ENCODE measurements at places on chromosomes 1 and 21. TPM values are rescaled to one million over a fixed set of nuclear protein-coding genes. Genes with fewer than 3 reads are reported as not detected.
A peak's percentile ranks its signal among the peaks of the same experiment; 100 is the strongest.

C1orf146 gene
- total RNA-seq = not detected

DNA sequence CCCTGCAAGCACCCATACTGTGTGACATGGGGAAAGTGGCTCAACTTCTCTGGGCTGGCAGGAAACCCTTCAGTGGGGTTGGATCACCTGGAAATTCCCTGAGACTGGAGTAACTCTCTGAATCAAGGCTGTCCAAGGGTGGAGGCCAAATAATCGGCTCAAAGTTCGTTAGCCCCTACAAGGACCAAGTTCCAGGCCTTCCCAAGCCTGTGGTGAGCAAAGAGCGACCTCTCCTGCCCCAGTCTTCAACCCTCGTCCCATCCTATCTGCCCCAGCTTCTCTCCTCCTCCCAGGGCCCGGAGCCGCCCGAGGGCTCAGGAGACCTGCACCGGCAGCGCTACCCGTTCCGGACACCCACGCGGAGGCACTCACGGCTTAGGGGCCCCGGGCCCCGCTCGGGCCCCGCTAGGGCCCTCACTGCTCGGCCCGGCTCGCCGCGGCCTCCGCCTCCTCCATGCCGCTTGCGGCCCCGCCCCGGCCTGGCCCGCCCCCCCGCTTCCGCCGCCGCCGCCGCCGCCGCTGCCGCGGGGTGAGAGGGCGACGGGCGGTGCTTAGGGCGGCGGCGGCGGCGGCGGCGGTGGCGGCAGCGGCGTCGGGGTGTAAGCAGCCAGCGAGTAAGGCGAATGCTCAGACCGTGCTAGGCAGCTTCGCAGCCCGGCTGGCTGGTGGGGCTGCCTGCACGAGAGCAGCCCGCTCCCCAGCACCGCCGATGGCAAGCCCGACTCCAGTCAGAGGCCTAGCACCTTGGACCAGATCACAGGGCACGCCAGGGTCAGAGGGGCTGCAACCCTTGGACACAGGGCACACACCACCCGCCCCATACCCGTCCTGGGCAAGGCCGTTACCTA, at the start of gene POMGNT1:
Gene POMGNT1 (minus strand): TSS at position 471 of the 848 bp plus-strand sequence. CDS start 613 bp downstream, outside the sequence.
- DNase-seq = no peak

TINAGL1 gene
- 211 TPM for total RNA-seq

- no peak for DNase-seq
Observed at GRCh38 chr1:147496571-147497210, 44.6 kb upstream of the BCL9 start.

- DNase-seq = no peak
Observed at GRCh38 chr1:54543729-54544496, 4.1 kb upstream of the ACOT11 start.

VCAM1 gene
- 6.4 TPM for total RNA-seq

DNA sequence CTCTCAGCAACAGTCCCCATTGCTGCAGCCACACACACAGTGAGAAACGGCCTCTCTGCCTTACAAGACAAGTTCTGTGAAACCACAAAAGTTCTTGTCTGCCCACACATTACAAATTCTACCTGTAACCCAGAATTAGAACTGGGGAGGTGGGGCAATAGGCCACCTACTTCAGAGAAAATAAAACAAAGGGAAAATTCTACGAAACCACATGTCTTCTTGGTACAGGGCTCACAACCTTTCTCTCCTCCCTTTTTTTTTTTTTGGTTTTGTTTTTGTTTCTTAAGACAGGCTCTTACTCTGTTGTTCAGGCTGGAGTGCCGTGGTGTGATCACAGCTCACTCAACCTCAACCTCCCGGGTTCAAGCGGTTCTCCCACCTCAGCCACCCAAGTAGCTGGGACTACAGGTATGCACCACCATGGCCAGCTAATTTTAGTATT, 30.2 kb downstream of the LPAR3 start:
- no peak for DNase-seq

GRCh38 chr1:33972676-33973395, 109.0 kb downstream of the HMGB4 start:
- no peak for DNase-seq

MYCL gene
- 0.70 TPM for total RNA-seq

- DNase-seq = no peak
Observed at GRCh38 chr21:17550671-17551308, 37.9 kb downstream of the CXADR start.

UBL4B gene
- not detected for total RNA-seq

DNA sequence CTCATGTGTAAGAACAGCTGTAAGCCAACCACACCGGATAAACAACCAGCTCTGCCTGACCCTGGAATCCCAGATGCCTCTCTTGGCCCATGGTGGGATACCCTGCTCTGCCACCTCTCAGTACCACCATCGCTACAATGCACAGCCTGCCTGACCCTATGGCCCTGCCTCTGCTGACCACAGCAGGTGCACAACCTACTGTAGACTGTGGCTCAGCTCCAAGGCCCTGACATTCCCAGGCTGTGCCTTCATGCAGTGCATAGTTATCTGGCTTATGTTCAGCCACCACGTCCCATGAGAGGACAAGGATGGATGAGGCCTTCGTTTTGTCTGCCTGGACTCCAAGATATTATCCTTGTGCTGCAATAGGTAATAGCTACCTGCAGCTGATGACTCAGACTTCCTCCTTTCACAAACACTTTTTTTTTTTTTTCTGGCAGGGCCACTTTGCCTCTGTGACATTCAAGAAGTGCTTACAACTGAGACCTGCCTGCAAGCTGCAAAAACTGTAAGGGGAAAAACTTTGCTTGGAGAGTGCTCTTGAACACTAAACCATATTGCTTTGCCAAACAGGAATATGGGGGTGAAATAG, 177.7 kb downstream of the URB2 start:
- DNase-seq = no peak

DNA sequence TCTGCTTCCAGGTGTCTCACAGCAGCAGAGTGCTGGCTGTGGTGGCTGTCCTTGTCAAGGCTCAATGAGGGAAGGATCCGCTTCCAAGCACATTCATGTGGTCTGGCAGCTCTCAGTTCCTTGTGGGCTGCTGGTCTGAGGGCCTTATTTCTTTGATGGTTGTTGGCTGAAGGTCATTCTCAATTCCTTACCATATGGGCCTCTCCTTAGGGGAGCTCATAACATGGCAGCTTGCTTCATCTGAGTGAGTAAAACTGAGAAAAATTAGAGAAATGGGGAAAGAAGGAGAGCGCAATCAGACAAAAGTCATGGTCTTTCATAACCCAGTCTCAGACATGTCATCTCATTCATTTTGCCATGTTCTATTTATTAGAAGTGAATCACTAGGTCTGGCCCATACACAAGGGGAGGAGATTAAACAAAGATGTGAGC, 81.7 kb upstream of the TSPAN2 start:
- no peak for DNase-seq

PYHIN1 gene
- not detected for total RNA-seq

DNA sequence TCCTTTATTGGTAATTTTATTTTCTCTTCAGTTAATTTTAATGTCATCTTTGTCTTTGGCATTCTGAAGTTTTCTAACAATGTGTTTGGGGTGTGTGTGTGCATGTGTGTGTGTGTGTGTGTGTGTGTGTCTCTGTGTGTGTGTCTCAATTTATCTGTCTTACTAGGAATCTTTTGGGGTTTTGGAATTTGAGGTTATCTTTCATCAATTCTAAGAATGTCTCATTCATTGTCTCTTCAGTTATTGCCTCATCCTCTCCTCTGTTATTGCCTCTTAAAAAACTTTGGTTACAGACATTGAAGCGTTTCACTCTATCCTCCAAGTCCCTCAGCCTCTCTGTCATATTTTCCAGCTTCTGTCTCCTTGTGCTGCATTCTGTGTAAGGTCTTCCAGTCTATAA, 18.1 kb upstream of the SAMD13 start:
- no peak for DNase-seq

DNA sequence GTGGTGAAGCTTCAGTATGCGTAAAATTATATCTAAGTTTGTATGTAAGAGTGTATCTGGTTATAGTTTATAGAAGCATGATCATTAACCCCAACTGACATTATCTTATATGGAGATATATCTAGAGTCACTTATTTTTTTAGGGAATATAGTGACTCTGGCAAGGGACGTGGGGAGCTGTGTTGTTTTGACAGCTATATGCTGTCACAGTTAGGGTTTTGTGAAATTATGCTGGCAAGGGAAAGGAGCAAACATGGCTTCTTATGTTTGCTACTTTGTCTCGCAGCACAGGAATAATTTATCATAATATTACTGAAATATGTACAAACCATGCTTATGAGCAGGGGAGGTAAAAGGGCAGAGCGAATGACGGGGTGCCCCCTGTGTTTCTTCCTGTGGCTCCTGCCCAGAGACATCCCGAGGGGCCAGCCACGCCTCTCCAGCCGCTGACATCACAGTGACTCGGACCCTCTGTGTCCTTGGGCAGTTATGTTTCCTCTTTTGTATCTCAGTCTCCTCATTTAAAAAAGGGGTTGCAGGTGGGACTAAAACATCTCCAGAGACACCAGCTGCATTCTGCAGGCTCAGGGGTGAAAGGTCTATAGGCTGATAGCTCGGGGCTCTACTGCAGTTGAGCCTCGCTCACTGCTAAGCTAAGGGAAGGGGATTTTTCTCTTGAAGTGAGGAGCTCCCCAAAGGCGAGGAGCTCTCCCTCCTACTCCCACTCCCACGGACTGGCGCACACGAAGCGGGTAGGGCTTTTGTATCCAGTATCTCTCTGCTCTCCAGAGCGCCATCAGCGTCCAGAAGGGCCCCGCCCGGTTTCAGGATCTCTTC, 14.9 kb downstream of the A3GALT2 start:
- DNase-seq = no peak

- DNase-seq = peak; percentile 68
Observed at GRCh38 chr1:56477164-56478111, 101.9 kb downstream of the PLPP3 start.

DNA sequence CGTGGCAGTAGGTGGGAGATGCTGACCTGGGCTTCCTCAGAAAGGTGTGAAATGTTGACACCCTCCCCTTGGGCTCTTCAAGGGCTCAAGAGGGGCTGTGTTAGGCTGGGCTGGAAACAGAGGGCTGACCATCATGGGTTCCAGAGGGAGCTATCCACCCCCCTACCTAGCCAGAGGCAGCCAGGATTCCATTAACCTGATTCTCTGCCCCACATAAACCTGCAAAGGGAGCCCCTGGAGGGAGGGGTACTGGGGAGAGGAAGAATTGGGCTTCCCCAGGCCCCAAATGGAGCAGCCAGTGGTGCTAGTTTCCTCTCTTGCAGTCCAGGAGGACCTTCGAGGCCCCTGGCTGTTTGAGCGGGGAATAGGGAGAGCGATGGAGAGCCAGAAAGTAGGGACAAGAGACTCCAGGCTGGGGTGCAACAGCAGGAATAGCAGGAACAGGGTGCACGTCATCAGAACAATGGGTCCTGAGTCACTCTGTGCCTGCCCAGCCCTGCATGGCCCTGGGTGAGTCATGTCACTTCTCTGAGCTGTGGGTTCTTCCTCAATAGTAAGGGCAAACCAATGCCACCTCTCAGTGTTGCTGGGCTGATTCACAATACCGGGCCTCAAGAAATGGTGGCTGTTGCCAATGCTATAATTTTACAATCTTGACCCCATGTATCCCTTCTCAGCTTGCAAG, 121.2 kb downstream of the EPHB2 start:
- no peak for DNase-seq

SRM gene
- total RNA-seq = 52.8 TPM

DNA sequence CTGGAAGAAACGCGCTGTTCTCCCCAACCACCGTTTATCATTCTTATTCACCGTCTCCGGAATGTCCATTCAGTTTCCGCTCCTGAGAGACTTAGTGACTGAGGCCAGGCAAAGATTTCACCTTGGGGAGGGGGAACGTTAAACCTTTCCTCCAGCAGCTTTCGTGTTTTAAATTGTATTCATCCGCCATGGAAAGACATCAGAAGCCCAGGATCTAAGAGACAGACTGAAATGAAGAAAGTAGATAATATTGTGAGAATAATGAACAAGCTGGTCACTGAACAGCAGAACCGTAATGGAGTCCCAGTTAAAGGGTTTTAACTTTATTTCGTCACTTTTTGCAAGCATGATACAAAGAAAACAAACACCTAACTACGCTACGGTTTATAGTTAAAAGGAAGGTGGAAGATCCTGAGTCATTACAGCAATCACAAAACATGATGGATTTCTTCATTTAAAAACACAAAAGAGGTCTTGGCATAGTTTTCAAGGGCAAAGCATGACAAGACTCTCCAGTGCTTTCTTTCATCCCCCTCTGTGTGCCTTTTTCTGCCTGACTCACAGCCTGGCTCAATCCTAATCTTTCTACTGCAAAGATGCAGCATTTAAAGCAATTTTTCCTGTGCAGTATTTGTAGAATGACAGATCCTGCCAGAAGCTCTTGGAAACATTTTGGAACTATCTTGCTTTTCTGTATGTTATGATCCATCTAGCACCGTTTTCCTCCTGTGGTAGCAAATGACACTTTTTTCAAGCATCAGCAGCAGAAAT, 722 bp upstream of the SLC19A2 start:
- DNase-seq = no peak

GRCh38 chr21:41821081-41821755, 54.4 kb upstream of the RIPK4 start:
- no peak for DNase-seq

DNA sequence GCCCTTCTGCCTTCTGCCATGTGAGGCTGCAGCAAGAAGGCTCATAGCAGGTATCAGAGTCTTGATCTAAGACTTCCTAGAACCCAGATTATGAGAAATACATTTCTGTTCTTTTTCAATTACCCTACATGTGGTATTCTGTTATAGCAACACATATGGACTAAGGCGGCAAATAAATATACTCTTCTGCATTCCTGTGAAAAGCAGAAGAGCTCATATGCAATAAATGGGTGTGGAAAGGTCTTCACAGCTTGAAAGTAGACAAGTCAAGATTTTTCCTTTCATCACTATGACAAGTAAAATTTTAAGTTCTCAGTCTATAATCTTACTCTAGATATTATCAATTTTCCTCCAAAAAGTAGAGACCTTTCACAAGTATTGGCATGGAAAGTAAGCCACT, 36.6 kb downstream of the TNFSF18 start:
- DNase-seq = no peak

CAMK1G gene
- total RNA-seq = 0.28 TPM

UBE2U gene
- total RNA-seq = not detected

DNA sequence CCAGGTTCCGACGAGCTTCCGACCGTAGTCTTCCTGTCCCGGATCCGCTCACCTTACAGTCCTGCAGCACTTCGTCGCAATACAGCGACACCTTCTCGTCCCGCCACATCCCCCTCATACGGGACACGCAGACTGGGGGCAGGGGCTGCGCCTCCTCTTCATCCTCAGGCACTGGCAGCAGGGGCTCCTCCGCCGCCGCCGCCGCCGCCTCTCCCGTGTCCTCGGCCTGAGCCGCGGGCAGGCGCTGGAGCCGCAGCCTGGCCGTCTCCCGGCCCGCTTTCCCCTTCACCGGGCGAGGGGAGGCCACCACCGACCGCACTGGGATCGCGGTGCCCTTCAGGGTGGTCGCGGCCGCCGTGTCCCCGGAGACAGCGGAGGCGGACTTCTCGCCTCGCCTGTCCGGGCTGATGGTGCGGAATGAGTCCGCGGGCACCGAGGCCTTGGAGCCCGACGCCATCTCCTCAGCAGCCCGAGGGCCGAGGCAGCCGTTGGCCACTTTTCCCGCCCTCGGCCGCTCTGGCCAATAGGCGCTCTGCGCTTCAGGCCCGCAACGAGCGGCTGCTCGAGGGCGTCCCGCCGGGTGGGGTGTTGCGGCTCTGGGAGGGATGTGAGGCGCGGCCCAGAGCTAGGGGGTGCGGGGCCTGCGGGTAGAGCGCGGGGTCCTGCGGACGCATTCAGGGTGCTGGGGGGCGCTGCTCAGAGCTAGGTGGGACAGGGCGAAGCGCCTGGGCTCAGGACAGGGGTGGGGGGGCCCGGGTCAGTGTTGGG, at the start of gene SHCBP1L:
Gene SHCBP1L (minus strand): TSS at position 490 of the 768 bp plus-strand sequence. CDS start 33 bp downstream, at position 457.
- DNase-seq = no peak

- no peak for DNase-seq
Observed at GRCh38 chr21:31354604-31355443, 10.8 kb upstream of the TIAM1 start.

SMCP gene
- total RNA-seq = not detected
